ENCODE measurements at places on chromosomes 2 and 18.

DNA sequence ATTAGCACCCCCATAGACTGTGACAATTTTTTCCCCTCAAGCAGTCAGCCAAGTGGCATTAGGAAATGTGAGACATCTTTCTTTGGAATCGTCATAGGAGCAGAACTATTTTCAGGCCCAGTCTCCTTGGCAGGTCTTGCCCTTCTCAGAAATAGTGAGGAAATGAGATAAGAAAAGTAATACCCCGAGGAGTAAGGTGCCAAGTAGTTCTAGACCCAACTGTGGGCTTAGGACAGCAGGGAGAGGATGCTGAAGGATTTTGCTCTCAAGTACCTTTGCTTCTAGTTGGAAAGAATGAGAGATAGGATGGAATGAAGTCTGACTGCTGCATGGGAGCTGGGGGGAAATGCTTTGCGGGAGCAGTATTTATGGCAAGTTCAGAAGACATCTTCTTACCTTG, 31.8 kb downstream of the PRKCE start:
- DNase-seq: no peak

DNA sequence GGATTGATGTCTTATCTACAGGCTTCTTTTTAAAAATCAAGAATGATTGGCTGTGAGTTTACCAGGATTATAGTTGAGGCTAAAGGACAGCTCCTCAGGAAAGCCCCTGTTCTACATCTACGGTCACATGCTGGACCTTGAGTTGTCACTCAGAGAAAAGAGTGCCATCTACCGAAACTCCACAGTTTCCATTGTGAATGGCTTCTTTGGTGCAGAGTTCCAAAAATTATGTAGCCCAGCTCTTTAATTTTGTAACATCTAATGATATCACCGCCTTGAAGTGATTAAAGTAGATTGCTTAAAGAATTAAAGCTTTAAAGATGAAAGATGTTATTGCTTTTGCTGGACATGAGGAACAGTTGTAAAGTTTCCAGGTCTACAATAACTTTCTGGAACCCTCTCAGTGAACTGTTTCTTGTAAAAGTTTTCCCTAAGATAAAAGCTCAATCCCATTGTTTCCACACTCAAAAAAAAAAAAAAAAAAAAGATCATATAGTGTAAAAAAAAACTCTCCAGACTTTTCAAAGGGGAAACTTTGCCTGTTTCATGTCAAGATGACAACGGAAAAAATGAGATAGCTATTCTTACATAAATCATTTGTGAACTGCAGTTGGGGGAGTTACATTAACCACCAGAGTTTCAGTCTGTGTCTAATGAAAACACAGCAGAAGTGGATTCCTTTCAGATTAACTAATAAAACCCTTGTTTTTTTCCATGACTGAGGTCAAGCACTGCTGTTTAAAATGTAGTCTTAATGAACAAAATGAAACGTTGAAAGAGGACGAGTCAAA, 4.3 kb downstream of the COL3A1 start:
- DNase-seq: no peak

- no peak for DNase-seq
Measured at GRCh38 chr2:236576087-236576486, 6.5 kb downstream of the ACKR3 start.

GRCh38 chr2:119289642-119290041, 66.0 kb downstream of the STEAP3 start:
- no peak for DNase-seq

DNA sequence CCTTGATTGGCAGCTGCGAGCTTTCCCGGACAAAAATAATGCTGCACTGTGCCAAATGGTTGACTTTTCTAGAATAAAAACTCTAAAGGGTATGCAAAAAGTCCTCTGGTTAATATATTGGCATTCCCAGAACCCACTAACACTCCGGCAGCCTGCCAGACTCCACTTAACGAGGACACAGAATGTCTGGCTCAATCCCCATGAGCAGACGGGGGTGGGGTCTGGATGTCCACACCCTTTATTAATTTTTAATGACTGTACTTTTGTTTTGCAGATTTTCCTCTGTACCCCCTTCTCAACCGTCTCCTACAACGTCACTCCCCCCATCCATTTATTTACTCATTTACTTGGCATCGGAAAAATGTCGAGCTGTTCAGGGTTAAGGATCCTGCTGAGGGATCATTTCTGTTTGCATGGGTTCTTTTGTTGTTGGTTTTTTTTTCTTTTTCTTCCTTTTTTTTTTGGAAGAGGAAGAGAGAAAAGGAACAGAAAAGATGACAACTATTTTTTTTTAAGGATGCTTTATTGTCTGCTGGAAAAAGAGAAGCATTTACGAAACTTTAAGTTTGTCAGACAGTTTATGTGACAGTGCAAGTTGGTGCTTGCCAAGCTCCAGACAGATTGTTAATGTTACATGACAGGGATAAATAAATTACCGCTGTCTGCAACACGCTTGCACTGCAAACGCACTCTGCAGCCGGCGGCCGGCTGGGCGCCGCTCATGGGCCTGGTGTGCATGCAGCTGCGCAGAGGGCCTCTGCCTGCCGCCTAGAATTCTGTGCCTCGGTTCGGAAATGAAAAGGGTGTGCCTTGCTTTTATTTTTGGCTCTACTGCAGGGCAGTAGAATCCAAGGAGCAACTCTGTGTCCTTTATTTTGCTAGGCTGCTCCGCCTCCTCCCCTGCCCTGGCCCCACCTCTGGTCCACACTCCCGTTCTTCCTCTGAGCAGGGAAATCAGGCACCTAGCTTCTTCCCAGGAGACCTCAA, 3.6 kb downstream of the LDLRAD4 start:
- DNase-seq: no peak

DNA sequence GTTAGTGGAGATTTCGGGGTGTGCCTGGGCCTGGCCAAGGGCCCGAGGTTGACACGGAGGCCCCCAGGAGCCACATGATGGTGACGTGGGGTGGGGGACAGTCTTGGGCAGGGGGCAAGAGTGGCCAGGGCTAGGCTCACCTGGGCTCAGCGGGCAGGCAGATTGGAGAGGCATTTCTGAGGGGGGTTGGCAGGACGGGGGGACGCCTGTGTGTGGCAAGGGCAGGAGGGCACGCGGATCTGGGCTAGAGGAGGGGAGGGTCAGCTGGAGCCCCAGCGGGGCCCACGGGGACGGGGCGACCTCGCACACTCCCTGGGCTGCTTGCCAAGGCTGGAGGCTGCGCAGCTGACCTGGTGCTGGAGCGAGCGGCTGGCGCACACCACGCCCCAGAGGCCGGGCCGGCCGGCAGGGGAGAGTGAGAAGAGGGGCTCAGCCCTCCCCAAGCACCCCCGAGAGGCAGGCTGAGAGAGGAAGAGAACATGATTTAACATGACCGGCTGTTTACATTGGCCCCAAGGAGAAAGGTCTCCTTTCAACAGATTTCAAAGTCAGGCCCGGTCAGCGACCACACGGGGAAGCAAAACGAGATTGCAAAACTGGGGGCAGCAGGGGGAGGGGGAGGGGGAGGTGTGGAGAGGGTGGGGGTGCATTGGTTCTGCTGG, 38.0 kb upstream of the SNED1 start:
- no peak for DNase-seq

DNA sequence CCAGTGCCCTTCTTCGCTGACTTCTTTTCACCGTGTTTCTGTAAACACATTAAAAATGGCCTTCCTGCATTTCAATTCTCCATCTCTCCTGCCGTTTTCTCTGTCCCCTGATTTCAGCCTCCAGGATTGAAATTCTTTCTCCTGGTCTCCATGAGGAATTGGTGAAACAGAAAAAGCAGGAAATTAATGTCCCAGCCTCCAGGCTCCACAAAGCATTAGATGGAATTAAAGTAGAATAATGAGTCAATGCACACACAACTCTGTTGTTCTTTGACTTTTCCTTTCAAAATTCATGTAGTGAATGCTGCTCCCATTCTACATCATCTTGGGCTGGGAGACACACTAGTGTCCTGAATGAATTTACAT, 209.5 kb downstream of the KLHL29 start:
- no peak for DNase-seq

- DNase-seq: no peak
Measured at GRCh38 chr2:85525567-85525966, 13.4 kb upstream of the MAT2A start.

DNA sequence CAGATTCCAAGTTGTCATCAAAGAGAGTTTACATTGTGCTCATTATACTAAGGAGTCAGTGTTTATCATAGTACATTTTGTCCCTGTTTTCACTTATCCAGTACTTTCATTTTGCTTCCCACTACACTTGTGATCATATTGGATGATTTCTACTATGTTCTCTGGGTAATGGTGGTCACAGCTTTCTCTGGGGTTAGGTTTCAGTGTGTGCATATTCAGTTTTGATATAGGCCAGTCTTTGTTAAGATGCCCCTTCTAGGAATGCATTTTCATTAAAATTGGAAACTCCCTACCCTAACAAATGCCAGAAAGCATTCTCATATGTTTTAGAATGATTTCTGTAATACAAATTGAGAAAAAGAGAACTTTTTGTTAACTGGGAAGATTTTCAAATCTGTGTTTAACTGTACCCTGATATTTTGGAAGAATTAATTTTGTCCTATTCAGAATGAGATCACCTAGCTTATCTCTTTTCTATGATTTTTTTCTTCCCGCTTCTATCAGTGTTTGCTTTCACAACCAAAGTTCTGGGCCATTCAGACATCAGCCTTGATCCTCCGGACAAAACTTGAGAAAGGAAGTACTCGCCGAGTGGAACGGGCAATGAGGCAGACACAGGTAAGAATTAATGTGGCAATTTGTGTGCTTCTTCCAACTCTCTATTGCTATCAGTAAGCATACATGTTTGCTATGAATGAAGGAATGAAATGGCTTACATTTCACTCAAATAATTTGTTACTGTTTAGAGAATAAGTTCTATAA, 74.6 kb downstream of the TTC27 start:
- no peak for DNase-seq

DNA sequence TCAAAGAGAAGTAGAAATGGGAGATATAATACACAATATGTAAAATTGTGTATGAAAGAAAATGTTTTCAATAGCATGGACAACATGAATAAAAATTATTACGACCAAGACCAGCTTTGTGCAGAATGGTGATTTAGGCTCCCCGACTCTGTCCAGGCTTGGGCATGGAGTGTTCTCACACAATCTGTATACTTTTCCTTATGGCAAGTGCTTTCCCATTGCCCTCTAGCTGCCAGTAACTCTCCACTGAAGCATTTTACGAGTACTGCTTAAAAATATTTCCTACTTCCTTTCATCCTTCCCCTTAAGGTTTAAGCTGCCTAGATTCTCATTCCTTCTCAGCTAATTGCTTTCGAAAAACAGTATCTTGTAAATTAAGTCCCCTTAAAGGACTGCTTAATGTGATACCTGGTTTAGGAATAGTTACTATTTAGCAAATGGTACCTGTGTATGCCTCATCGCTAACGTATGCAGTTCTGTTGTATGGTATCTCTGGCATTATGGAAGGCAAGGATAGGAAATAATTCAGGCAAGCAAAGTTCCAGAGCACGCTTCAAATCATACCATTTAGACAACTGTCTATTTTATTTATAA, 714.6 kb downstream of the ERBB4 start:
- DNase-seq: no peak

- DNase-seq: no peak
Measured at GRCh38 chr2:8219096-8219495, 462.8 kb upstream of the ID2 start.

GRCh38 chr2:81648370-81648769, 1343.8 kb upstream of the LRRTM1 start:
- DNase-seq: no peak

- no peak for DNase-seq
Measured at GRCh38 chr2:219457784-219458369, 23.2 kb downstream of the SPEG start.

DNA sequence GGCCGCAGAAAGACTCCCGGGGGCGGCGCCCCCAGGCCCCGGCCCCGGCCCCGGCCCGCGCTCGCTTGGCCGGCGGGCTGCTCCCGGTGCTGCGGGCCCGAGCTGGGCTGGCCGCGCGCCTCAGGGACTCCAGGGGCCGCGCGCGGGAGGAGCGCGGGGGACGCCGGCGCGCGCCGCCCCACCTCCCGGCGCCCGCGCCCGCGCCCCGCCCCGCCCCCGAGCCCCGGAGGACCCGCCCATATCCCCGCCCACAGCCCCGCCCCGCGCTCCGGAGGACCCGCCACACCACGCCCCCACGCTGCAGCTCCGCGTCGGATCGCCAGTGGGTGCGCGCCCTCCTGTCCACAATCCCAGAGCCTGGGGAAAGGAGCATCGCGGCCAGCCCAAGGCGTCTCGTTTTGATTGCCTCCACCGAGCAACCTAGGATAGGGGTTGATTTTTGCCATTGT, at the start of gene PARD6G:
Gene PARD6G, minus strand, starts transcription at position 122 of the 449 bp plus-strand sequence. CDS start 166 bp downstream, outside the sequence.
- DNase-seq: peak; percentile 64

- no peak for DNase-seq
Measured at GRCh38 chr2:199956062-199956380, 639 bp downstream of the MAIP1 start.

DNA sequence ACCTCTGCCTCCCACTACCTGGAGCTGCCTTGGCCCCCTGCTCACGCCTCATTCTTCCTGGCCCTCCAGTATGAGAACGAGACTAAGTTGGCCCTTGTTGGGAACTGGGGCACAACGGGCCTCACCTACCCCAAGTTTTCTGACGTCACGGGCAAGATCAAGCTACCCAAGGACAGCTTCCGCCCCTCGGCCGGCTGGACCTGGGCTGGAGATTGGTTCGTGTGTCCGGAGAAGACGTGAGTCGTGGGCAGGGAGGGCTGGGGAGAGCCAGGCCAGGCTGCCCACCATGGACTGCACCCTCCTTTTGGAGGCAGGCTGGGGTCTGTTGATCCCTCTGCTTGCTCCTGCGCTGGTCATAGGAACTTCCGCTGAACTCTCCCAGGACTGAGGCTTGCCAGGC, 114.7 kb downstream of the DYSF start:
- DNase-seq: no peak

DNA sequence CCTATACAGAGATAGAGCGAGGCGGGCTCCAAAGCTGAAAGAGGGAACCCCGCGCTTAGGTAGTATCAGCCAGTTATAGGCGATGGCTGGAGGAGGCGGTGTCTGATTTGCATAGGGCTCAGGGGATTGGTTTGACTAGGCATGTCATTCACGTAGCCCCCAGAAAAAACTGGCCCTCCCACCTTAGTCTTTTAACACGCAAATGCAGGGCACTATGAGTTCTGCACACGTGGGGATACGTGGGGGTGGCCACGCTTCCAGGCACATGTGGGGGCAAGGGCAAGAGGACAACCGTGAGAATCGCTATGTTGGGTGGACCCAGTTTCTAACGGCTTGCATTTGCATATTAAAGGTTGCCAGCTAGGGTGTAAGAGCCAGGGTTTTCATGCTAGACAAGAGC, 56.7 kb upstream of the MSTN start:
- peak; percentile 57 for DNase-seq

GRCh38 chr2:10422251-10422650, 25.9 kb downstream of the ODC1 start:
- DNase-seq: no peak

GRCh38 chr2:73112913-73113854, at the start of gene RAB11FIP5:
Gene RAB11FIP5 (minus strand): TSS chr2:73112948. CDS start chr2:73112777, 171 bp downstream.
- DNase-seq: peak; percentile 89

GRCh38 chr2:124283096-124283495, 258.0 kb downstream of the CNTNAP5 start:
- DNase-seq: no peak

- no peak for DNase-seq
Measured at GRCh38 chr2:161115605-161116380, 44.4 kb upstream of the TANK start.

- no peak for DNase-seq
Measured at GRCh38 chr2:108877506-108877905, 90.9 kb downstream of the CCDC138 start.

- DNase-seq: no peak
Measured at GRCh38 chr18:46756025-46756558, 761 bp downstream of the ST8SIA5 start.

Measured in CD4-positive, alpha-beta T cell treated with Interleukin-21 for 1 hour (primary cell).